Activated CD4-positive, alpha-beta T cell treated with anti-CD3 and anti-CD28 coated beads, Interleukin-2, amount 50 U/mL, for 24 hours (primary cell): ENCODE measurements at places on chromosomes 5 and 9.

DNA sequence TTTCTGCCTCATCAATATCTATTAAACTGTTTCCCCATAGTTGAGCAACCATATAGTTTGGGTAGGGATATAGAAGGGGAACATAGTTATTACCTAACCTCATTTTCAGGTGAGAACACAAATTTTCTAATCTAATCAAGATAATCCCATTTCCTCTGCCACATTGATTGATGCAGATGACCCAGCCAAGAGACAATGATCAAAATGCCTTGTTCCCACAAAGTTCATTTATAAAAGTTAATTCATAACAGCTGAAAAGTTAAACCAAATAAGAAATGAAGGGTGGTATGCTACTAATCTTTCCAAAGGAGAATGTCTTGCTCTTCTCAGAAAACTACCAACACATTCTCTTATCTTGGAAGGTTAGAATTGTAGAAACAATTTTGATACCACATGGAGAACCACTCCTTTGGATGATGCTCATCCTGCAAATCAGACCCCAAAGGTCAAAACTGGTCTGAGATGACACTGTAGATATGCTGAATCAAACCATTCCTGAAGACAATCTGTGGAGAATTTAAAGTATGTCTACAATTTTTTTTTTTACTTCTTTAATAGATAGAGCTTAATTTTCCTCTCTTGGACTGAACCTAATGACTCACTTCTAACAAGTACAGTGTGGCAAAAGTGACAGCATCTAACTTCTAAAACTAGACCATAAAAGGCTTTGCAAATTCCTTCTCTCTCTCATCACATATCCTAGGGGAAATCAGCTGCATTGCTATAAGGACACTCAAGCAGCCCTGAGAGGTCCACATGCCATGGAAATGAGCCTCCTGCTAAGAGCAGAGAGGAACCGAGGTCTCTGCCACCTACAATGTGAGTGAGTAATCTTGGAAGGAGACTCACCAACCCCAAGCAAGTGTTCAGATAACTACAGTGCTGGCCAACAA lies 586.7 kb upstream of the TUSC1 start:
- no peak for DNase-seq

GRCh38 chr5:67141644-67142043 lies 55.0 kb downstream of the CD180 start:
- no peak for DNase-seq

GRCh38 chr5:88664645-88665044 lies 218.3 kb downstream of the MEF2C start:
- no peak for DNase-seq

DNA sequence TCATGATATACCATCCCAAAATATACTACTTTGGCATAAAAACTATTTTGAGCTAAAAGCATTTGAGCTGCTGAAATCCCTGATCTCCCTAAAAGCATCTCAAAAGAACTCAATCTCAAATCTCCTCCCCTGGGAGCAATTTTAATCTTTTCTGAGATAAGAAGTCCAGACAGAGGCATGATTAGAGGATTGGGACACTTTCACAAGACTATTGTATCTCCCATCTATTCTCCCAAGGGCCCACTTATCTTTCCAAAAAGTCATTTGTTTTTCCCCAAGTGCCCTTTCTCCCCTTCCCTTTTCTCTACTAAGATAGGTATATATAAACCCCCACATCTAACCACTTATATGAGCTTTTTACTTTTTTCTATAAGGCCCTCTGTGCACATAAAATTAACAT lies 79.7 kb downstream of the ALDH7A1 start:
- no peak for DNase-seq

GRCh38 chr9:124450241-124450924 lies at the start of gene ADGRD2:
ADGRD2 (plus strand) TSS chr9:124450451; CDS start chr9:124451667, 1,216 bp downstream.
- DNase-seq = no peak

DNA sequence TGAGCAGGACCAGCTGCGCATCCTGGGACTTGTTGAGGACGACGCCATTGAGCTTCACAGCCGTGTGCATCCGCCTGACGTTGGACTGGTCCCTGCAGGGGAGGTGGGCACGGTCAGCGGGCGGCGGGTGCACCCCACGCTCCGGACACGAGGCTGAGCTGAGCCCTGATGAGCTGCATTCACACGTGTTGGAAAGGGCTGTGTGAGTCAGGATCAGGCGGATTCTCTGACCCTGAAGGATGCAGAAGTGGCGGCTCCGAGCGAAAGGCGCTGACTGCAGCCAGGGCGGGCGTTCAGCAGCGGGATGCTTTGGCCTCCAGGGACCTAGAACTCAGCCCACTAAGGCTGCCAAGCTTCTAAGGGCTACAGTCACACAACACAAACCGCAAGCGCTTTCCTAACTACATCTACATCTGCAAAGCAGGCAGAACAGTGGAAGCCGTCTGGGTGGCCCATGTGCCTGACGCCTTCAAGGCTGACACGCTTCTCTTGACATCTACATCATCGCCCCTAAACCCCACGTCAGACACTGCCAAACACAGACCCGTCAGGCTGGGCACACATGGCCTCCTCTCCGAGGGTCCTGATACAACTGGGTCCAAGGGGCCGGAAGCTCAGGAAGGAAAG lies 44.9 kb downstream of the NKD2 start:
- DNase-seq = no peak

DNA sequence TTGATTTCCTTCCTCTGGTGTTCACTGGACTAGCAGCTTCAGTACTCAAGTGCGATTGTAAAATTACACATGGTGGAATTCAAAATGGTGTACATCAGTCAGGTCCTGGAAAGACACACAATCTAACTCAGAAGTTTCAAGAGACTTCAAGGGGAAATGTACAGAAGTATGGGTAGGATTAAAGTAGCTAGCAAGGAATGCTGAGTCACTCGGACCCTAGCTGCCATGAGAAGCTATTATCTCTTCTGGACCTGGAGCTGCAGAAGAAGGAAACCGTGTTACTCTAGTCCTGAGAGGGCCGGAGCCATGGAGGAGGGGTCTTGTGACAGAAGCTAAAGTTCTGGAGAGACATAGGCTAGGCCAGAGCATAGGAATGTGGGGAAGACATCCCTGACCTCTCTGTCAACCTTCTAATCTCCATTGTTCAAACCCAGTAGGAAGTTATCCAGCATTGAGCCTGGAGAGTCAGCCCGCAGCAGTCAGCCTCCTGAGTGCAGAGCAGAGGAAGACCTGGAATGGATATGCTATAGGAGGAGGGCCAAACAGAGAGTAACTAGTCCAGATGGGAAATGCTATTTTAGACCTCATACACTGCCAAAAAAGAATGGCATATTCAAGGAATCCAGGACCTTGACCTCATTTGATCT lies 84.3 kb downstream of the GHR start:
- DNase-seq = no peak

DNA sequence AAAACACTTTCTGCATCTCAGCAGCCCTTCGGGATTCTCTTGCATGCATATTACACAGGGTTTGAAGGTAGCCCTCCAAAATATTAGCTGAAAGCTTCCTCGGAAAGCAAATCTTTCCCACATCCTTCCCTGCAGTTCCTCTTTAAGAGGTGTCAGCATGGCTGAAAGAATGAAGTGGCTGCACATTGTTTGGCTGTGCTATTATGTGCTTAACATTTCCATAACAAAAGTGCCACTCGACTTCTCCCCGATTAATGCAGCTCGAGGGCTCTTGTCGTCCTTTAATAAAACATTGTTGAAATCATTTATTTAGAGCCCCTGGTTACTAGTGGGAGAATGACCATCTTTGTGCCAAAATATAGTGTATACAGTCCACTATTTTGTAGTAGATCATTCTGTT lies 6.5 kb downstream of the GAS1 start:
- no peak for DNase-seq
